ENCODE measurements at places on chromosomes 2 and 18.

- peak; percentile 39 for DNase-seq
These were observed 523.3 kb upstream of the SLC8A1 start for GRCh38 chr2:40975151-40975550.

GRCh38 chr2:129827311-129828090 lies 152.0 kb upstream of the RAB6C start:
- no peak for DNase-seq

GRCh38 chr2:240155745-240156390 lies 15.4 kb upstream of the OTOS start:
- no peak for DNase-seq

DNA sequence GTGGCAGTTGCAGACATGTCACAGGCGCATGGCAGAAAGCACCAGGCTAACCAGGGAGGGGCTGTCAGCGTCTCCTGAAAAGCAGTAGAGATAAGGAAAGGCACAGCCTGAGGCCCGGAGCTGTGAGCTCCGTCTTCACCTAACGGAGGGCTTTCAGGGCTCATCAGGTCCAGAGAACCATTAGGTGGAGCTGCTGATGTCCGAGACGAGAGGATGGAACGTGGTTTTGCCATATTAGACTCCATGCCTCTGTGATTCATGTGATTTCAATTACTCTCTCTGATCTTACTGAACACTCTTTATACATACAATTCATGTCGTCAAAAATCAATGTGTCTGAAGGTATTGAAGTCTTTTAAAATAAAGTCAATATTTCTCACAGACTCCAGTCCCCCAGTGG lies 120.3 kb upstream of the RAB6C start:
- DNase-seq, result no peak

DNA sequence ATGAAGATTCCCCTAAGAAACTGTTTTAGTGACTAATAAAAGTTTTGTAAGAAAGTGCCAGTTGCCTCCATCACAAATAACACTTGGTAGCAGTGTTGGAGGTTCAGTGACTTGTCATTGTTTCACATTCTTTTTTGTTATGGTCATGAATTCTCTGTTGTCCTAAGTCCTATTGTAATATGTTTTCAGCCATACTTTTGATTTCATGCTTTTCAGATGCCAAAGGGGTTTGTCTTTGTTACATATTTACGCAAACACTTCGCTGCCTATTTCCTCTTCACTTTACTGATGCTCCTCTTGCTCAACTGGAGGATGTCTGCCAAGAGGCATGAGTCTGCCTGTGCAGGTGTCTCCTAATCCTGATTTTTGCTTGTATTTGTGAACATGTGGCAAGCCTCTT lies 66.6 kb downstream of the PHLPP1 start:
- DNase-seq, result no peak

GRCh38 chr2:10985260-10985659 lies 73.5 kb downstream of the KCNF1 start:
- DNase-seq, result no peak

DNA sequence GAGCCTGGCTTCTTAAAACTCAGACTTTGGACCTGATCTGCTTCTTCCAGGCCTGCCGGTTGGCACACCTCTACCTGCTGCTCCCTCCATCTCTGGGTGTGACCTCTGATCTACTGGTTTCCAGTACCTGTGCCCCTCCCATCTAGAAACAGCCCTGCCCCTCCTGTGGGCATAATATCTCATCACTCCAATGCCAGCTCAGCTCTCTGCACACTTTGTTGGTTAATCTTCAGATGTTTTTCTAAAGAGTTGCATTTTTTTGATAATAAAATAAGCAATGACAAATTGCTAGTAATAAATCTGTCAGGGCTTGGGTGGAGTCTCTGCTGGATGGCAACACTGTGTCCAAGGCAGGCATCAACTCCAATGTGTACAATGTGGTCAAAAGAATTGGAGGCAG lies 89.6 kb upstream of the PPP1CB start:
- no peak for DNase-seq

DNA sequence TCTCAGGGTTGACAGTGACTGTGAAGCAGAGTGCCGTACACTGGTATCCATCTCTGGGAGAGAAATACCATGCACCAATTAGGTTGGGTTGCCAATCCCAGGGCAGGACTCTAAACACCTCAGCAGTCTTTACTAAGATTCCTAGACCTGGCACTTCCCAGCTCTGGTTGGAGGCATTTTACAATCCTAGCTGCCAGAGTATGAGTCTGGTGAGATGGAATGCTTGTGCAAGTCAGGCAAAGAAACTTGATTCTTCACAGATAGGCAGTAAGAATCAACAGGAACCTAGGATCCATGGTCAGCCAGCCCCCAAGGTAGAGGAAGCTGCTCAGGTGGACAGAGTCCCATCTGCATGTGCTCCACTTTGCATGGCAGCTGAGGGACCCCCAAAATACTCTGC lies 6.0 kb upstream of the UGT1A5 start:
- no peak for DNase-seq

GRCh38 chr2:231177156-231178025 lies 21.0 kb upstream of the ARMC9 start:
- no peak for DNase-seq

DNA sequence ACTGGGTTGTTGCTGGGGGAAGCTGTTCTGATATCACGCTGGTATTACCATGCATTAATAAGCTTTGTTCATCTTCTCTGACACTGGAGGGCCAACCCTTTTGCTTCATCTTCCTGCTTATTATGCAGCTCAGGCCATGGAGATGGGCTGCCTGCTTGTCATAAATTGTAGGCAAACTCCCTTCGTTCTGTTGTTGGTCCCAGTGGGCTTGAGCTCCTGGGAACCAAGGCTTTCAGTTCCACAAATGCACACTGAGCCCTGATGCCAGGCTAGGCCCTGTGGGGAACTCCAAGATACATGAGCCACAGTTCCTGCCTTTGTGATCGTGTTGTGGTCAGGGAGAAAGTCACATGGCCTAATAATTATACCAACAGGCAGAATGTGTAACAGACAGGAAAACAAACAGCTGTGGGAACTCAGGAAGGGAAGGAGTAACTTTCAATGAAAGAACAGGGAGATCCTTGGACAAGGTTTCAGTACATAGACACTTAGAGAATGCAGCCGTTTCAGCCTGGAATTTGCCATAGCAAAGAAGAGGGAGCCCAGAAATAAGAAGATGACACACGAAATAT lies 49.0 kb upstream of the BCL2L11 start:
- peak; percentile 20 for DNase-seq

DNA sequence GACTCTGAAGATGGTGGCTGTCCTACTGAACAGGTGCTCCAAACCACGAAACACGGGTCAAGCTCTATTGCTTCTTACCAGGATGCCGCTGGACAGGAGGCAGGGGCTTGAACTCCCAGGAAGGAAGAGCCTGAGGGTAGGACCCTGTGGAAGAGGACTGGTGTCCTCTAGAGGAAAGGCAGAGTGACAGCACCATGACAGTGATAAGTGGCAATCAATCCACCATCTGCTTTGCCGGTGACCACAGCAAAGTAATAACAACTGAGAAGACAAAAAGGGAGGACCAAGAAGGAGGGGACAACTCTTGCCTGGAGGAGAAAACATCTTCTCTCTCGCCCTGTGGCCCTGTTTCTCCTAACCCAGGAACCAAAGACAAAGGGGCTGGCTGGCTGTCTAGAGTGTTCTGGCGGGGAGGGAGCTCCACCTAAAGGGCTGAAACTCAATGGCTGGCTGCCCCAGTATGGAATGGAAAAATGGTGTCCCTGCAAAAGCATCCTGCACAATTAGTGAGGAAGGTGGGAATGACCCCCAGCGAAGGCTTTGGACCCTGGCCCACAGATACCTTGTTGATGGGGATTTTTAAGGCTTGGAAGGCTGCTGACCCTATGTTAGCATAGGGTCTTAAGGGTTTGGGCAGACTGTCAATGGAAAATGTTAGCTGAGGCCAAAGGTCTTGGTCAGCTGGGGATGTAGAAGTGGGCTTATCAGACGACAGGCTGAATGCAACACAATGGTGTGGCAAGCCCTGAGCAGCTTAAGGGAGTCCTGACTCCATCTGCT lies 35.4 kb downstream of the PROC start:
- DNase-seq, result no peak

DNA sequence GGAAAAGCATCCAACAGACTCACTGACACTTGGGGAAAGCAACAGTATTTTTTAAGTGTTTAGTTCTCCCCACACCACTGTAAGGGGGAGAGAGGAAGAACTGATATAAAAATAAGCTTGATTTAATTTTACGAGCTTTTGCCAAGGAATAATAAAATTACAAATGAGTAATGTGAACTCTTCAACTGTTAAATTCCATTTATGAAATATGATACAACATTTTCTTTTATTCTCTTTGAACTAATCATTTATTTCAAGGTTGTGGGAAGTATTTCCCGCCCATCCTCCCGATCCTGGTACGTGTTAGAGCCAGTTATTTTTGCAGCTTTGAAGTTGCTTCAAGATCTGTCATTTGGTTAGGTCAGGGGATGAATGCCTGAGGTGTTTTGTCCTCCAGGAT lies 35.2 kb downstream of the WDPCP start:
- no peak for DNase-seq

DNA sequence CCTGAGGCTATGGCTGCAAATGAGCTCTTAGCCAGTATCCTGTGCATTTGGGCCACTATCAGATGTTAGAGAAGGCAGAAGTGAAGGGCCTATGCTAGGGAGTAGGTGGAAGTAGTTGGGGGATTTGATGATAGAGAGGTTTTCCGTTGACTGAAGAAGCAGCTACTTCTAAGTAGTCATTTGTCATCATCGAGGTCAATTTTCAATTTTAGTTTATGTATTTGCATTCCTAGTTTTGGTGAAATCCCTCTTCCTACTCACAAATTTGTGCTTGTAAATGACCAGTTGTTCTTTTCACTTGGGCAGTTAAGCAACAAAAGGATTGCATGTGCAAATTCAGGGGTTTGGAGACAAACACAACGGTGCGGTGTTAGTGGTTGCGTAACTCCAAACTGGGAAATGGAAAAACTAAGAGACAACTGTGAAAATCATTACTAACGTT lies 48.5 kb upstream of the PELI1 start:
- no peak for DNase-seq

DNA sequence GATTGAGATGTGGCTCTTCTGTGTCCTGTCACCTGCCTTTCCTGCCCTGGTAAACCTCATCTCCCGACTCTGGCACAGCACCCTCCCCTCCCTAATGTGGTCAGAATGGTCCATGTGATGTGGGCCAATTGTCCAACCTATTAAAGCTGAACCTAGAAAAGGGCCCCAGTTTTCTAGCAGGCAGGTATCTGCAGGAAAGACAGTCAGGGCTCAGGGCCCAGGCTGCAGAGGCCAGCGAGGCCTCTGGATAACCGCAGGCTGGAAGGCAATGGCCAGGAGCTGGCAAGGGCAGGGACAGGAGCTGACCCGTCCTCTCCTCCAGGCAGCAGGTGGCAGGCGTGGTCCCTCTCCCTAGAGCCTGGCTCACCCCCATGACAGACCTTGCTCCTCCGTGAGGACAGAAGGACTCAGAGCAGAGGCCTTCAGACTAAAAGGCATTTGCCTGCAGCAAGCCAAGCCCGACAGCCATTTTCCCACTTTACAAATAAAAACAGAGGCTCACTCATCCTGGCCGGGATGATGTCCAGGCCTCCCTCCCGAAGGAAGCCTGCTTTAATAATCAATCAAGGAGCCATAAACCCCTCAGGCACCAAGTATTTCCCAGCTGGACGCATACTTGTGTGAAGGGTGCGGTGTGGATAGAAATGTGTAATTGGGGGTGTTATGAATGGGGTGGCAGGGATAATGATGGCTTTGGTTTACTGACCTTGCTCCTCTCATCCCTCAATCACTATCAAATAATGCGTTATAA lies 107.1 kb downstream of the TWIST2 start:
- no peak for DNase-seq

GRCh38 chr2:62706721-62707521 lies 1.4 kb downstream of the EHBP1 start:
- peak; percentile 66 for DNase-seq

GRCh38 chr2:222439692-222440091 lies 15.3 kb downstream of the SGPP2 start:
- no peak for DNase-seq

DNA sequence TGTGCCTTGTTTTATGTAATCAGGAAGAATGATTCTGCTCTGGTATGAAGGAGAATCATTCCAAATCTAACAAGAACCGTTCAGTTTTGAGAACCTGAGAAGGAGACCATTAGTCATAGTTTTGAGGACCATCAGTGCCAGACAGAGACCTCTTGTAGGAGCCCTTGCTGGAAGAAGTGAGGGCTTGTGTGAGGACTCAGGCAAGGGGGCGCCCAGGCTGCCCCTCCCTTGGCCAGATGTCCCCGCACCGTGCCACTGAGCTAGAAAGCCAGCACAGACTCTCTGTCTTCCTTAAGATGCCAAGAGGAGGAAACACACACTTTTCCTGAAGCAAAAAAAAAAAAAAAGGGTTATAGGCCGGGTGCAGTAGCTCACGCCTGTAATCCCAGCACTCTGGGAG lies 55.7 kb upstream of the SLC39A10 start:
- no peak for DNase-seq

- DNase-seq, result no peak
These were observed 786 bp downstream of the POLE4 start for GRCh38 chr2:74959106-74959751.

GRCh38 chr18:49638891-49639557 lies 77.2 kb downstream of the LIPG start:
- DNase-seq, result no peak

DNA sequence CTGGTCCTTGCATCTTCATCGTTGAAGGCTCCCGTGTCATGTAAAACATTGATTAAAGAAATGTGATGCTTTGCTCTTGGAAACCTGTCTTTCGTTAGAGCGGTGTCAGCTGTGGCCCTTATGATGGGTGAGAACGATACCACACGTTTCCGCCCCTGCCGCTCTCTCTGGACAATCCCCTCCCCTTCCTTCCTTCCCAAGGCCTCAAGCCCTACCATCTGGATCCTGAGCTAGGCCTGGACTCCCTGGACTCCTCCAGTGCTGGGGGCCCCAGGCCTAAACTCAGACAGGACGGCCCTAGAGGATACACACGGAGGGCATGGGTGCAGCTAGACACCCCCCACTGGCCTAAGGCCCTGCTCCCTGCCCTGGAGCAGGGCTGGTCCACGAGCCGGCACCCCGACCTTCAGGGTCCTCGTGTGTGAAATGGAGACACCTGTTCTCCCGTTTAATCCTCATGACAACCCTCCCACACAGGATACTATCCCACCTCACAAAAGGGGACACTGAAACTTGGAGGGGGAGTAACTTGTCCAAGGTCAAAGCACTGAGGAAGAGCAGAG lies 13.2 kb downstream of the BIN1 start:
- no peak for DNase-seq

DNA sequence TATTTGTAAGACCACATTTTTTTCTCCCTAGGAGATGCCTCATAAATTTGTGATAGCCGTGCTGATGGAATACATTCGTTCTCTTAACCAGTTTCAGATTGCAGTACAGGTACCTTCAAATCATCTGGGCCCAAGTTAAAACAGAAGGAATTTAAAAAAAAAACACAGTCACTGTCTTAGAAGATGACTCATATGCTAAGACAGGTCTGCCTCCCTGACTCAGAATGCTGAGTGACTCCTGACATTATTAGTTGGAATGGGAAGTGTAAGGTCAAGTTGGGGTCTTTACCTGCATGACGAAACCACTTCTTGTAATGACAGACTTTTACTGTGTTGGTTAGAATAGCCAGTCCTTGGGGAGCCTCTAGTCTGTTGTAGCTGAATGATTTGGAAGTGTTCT lies 26.3 kb downstream of the RMC1 start:
- DNase-seq, result no peak

GRCh38 chr18:8741117-8741516 lies 35.8 kb downstream of the MTCL1 start:
- DNase-seq, result peak; percentile 66
